ENCODE measurements at places on chromosomes 3 and 15.

- no peak for DNase-seq
Measured at GRCh38 chr3:67640023-67640660, 14.3 kb downstream of the SUCLG2 start.

- DNase-seq: no peak
Measured at GRCh38 chr15:90143166-90143655, 40.9 kb upstream of the IDH2 start.

DNA sequence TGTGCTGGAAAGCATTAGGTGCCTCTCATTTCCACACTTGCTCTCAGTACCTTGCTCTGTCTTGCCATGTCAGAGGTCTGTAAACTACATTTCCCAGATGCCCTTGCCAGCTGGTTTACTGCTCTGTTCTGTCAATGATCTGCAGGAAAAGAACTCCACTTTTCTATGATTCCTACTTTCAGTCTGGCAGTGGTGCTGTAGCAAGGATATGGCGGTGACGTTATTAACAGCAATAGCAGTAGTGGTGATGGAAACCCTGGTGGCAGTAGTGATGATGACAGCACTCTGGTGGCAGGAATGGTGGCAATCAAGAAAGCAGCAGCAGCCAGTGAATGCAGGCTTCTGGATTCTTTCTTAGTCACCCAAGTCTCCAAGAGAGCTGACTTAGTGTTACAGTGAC is 665.2 kb downstream of the DIPK2A start:
- no peak for DNase-seq

- no peak for DNase-seq
Measured at GRCh38 chr3:16514021-16514700, 662 bp upstream of the RFTN1 start.

DNA sequence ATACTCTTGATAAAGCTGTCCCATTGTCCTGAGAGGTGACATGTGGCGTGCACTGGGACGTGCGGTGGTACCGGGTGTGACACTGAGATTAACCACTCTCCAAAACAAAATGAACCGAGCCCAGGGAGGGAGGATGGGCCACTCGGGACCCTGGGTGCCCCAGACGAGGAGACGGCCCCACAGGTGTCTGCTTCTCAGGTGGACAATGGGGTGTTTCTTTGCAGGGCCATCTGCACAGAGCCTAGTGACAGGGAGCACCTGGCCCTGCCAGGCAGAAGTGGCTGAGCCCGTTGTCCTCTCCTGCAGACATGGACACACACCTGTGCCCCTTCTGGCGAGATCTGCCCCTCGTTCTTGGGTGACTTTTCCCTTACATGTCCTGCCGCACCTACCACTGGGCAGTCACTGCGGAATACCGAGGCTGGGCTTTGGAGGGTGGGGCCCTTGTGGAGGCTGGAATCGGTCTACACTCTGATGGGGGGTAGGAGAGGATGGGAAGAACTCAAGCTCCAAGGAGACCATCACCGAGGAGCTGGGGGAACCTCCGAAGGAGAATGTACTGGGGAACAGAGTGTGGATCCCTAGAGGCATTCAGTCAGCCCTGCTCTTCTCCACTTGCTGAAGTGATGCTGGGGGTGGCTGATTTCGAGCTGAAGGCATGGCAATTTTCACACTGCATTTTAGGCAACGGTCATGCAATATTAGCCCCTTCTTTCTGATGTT is 153.5 kb downstream of the ATP10A start:
- DNase-seq: peak; percentile 58

DNA sequence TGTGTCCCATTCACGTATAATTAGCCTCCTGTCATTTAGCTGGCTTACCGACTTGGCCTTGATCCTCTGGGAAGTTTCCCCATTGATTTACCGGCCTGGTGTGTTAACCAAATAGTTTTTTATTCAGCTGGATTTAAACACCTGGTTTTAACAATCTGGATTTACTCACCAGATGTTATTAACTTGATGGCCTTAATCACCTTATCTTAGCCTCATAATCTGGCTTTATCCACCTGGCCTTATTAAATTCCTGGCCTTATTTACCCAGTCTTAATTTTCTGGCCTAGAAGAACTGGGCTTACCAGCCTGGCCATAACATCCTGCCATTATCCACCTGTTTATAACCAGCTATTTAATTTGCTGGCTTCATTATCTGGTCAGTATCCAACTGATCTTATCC is 89.9 kb downstream of the IL12A start:
- no peak for DNase-seq

GRCh38 chr3:31377045-31377642 is 155.6 kb upstream of the STT3B start:
- no peak for DNase-seq

DNA sequence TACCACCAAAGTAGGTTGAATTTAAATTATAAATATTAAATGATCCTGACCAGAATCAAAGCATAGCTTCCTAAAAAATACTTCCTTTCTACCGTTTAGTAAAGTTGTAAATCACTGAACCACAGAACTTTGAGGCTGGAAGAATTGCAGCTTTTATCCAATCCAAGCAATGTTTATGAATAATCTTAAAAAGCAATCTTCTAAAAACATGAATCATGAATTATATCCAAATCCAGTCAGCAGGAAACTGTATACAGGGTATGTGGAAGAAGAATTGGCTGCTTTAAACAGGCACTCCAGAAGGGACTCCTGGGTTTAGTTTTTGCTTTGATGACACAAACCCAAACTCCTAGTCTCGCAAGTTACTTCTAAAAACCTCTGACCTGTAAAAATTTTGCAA is 30.2 kb downstream of the HEG1 start:
- no peak for DNase-seq

DNA sequence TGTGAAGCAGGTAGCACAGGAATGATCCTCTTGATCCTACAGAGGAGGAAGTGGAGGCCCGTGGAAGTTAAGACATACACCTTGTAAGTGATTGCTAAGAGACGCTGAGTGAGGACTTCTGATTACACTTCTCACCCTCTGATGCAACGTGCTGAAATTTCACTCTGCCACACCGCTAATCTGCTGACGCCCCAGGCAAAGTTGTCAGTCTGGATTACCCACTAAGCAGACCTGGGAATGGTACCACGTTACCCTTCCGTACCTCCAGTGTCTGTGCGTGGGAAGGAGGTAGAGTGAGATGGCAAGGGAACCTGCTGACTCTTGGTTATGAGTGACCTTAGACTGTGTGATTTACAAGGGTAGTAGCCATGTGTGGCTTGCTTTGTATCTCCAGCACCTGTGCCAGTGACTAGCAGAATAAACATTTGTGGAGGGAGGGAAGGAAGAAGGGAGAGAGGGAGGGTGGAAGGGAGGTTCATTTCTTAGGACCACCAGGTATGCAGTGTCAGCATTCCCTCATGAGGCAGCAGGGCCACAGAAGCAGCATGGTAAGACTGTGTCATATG is 115.0 kb downstream of the ALDH1A2 start:
- DNase-seq: no peak

DNA sequence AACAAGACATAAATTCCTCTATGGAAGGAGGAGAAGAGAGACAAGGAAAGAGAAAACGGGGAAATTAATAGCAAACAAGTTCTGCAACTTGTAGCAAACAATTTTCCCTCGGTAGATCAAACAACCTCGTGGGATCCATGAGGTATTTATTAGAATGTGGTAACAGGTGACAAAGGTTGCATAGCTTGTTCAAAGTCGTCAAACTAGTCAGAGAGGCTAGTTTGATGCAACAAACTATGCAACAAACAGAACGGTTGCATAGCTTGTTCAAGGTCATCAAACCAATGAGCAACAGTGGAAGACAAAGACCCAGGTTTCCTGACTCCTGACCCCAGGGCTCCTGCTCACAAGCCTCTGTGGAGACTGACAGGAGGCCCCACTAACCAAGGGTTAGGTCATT is 20.7 kb downstream of the MB21D2 start:
- no peak for DNase-seq

GRCh38 chr15:28114721-28115622 is 15.9 kb upstream of the OCA2 start:
- no peak for DNase-seq

GRCh38 chr3:62732183-62732904 is 142.9 kb downstream of the CADPS start:
- DNase-seq: no peak

DNA sequence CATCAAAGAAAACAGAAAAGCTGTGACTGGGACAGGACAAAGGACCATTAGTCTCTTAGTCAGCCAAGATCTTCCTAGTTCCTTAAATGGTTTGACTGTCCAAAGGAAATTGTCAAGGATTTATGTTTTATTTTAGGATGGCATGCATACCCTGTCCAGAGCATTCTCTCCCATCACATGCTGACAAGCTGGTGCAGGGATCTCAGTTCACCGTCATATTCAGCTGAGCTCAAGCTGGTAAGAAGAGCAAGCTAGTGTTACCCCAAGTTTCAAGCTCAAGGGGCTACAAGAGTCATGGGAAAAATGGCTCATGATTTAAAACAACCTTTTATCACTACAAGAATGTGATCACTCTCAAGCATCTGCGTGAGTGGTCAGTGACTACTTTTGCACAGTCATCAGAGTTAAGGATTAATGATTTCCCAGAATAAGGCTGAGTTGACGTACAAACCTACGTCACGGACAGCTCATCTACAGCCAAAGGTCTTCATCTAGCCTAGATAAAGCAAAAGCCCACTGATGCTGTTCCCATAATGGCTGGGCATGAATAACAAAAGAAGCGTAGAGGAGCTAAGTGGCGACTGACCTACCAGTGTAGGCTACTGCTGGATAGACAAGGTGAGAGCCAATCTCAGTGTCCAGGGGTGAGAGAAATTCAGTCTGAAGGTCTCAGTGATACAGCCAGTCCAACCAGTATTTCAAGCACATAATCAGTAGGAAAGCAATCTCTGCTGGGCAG is 157.5 kb downstream of the GABRB3 start:
- DNase-seq: no peak

DNA sequence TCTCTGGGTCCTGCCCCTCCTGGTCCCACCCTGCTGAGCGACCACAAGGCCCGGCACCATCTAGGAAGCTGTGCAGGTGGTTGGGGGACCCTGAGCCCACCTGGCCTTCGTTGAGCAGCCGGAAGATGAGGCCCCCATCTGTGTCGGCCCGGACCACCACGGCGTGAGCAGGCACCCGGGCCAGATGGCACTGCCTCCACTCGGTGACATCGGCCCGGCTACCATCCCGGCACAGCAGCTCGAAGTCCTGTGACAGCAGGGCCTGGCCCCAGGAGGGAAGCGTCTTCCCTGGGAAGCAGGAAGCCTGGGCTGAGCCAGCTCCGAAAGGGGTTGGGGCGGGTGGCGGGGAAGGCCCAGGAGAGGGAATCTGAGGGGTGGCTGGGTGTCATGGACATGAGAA is 12.6 kb downstream of the MELTF start:
- DNase-seq: no peak

DNA sequence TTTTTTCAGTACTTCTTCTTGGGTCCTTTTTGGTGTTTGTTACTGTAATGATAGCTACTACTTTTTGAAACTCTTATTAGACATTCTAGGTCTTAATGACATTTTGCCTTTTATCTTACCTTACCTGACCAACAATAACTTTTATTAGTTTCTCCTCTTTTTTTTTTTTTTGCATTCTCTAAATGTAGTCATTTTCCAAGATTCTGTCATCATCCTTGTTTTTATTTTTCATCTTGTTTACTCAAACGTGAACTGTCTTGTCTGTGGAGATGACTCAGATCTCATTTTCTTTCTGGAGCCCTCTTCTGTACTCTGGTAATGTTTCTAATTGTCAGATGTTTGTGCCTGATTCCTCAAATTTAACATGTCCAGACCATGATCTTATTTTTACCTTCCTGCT is 2.9 kb downstream of the ABHD5 start:
- no peak for DNase-seq

DNA sequence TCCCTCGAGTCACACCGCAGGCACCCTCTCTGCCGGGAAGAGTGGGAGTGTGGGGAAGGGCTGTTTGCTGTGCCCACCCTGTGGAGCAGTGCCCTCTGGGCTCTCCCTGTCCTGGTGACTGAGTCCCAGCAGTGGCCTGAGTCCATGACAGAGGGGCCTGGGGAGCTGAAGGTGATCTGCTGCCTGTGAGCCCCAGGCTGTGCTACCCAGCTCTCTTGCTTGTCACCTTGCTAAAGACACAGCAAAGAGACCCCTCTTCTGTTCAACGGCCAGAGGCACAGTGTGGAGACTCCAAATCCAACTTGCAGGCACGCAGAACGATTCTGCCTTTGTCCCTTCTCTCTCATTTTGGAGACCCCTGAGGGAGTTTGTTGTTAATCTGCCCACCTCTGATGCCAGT is 232.6 kb downstream of the OPA1 start:
- no peak for DNase-seq

- DNase-seq: no peak
Measured at GRCh38 chr3:171878461-171879225, 35.5 kb downstream of the TMEM212 start.

DNA sequence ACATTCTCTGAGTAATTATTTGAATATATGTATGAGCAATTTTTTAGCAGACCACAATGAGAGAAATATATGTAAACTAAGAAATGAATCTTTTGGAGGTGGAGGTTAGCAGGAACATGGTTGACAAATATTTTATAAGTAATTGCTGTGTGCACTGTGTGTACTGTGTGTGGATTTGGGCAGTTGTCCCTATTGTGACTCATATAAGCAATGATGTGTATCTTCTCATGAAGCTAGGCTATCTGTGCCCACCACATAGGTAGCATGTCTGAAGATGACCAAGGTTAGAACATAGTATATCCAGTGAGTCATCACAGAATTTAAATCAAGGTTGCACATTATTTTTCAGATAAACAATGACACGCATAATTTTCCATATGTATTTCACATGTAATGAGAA is 713.9 kb upstream of the GBE1 start:
- DNase-seq: no peak

GRCh38 chr3:143637133-143637532 is 211.1 kb downstream of the SLC9A9 start:
- no peak for DNase-seq

- DNase-seq: no peak
Measured at GRCh38 chr3:120052225-120052624, 42.0 kb downstream of the GSK3B start.

GRCh38 chr15:48674876-48675275 is 29.4 kb upstream of the FBN1 start:
- no peak for DNase-seq

DNA sequence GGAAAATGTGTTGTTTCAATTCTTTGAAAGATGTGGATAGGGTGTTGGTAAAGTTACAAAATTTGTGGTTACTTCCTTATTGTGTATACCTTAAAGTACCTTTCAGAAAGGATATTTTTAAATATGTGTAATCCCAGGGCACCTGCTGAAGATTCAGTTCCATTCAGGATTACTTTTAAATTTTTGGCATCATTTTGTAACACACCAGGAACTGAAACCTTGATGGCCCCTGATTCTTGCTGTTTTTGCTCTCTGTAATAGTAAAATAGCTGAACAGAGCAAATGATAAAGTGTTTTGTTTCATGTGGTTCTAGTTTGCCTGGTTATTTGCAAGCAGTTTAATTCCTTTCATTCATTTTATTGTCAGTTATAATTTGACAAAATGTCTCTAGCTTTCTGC is 160.9 kb downstream of the KLHL25 start:
- DNase-seq: no peak

- peak; percentile 65 for DNase-seq
Measured at GRCh38 chr15:51318382-51319150, 19.8 kb downstream of the CYP19A1 start.

GRCh38 chr3:186099178-186099577 is 9.7 kb downstream of the ETV5 start:
- DNase-seq: peak; percentile 55

GRCh38 chr3:159941038-159942000 is 47.3 kb upstream of the IL12A start:
- DNase-seq: no peak

- no peak for DNase-seq
Measured at GRCh38 chr3:38471260-38471857, 17.7 kb downstream of the ACVR2B start.

Measured in tibial artery (tissue), 4 donors.